Astrocyte (in vitro differentiated cells and primary cell): ENCODE measurements at places on chromosomes 6 and 20.

DNA sequence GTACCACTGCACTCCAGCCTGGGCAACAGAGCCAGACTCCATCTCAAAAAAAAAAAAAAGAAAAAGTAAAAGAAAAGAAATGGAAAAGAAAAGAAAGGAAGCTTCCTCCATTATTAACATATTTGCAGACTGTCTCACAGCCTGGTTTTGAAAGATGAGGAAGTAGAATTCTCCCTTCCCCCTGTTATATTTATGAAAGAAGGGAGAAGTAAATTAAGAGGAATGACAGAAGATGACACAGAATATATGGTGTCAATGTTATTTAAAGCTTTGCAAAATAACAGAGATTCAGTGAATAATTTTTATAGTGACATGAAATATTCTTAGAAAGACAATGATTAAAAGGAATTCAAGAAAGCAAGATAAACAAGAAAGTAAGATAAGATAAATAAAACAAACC is 83.7 kb upstream of the PRSS16 start:
- no peak for DNase-seq
- H3K4me1 ChIP-seq: peaks cover 8% of the 10 kb centered on the region
- no peaks in the 10 kb centered on the region for H3K36me3 ChIP-seq
- H3K4me3 ChIP-seq: no peak overlapping the region
- no peak overlapping the region for H3K27ac ChIP-seq
- peaks cover 4% of the 10 kb centered on the region for H3K27me3 ChIP-seq

- H3K27ac ChIP-seq: no peak overlapping the region
- H3K4me3 ChIP-seq: no peak overlapping the region
- no peaks in the 10 kb centered on the region for H3K4me1 ChIP-seq
- no peaks in the 10 kb centered on the region for H3K27me3 ChIP-seq
These were observed 43.8 kb downstream of the REV3L start for GRCh38 chr6:111439171-111439570.

DNA sequence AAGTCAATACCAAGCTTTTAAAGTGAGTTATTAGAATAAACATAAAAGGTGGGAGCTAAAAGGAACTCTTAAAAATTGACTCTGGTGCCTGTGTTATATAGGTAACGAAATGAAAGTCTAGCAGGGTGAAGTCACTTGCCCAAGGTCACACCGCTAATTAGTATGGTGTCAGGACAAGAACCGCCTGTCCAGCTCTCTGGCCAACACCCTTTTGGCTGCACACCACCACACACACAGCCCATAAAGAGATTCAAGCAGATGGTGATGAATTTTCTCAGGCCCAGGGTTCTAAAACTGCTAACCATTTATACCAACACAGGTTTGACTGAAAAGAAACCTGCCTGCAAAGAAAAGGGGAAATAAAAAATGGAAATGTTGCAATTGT is 20.2 kb downstream of the GFOD1 start:
- peaks cover 21% of the 10 kb centered on the region for H3K4me1 ChIP-seq
- H3K4me3 ChIP-seq: no peak overlapping the region
- DNase-seq: no peak
- H3K36me3 ChIP-seq: no peaks in the 10 kb centered on the region
- H3K27ac ChIP-seq: no peak overlapping the region

DNA sequence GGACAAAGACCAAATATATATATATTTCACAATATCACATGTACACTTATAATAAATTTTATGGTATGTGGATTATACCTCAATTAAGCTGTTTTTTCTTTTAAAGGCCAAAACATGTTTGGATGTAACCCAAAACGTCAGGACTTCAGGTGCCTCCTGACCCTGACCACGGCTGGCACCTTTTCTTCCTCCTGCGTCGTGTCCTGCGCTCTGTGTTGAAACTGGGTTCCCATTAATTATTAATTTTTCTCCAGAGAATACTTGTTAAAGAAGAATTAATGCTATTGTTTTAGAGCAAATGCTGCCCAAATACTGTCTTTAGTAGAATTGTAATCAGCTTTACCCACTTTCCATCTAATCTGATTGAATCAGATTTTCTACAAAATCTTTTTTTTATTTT is 46.7 kb upstream of the VSX1 start:
- H3K27me3 ChIP-seq: peaks cover 17% of the 10 kb centered on the region
- no peaks in the 10 kb centered on the region for H3K4me1 ChIP-seq
- no peaks in the 10 kb centered on the region for H3K36me3 ChIP-seq
- DNase-seq: no peak
- H3K27ac ChIP-seq: no peak overlapping the region
- H3K4me3 ChIP-seq: no peak overlapping the region

DNA sequence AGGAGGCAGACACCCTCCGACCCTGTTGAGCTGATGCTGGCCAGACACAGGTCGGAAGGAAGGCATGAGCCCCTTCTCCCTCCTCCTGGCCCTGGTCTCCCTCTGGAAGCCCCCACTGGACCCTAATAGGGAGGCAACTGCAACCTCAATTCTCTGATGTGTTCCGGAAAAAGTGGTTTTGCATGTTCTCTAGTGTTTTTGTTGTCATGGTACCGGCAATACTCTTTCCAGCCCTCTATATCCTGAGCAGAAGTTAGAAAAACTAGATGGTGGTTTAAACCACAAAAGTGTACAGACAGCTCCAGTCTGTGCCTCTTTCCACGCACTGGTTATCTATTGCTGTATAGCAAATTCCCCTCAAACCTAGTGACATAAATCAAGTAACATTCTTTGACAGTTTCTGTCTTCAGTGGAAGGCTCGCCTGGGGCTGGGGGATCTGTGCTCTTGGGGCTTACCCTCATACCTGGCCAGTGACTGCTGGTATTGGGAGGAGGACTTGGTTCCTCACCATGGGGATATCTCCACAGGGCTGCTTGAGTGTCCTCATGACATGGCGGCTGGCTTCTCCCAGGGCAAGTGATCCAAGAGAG is 37.0 kb downstream of the SYTL3 start:
- H3K4me1 ChIP-seq: no peaks in the 10 kb centered on the region
- no peaks in the 10 kb centered on the region for H3K27me3 ChIP-seq
- H3K4me3 ChIP-seq: no peak overlapping the region

- no peaks in the 10 kb centered on the region for H3K4me1 ChIP-seq
- no peaks in the 10 kb centered on the region for H3K36me3 ChIP-seq
- DNase-seq: no peak
- H3K27me3 ChIP-seq: no peaks in the 10 kb centered on the region
These were observed 844.5 kb upstream of the DEFB115 start for GRCh38 chr20:30412972-30413371.

GRCh38 chr6:133100865-133101264 is 140.3 kb upstream of the EYA4 start:
- H3K4me3 ChIP-seq: no peak overlapping the region
- no peak for DNase-seq
- no peaks in the 10 kb centered on the region for H3K27me3 ChIP-seq
- no peak overlapping the region for H3K27ac ChIP-seq
- no peaks in the 10 kb centered on the region for H3K36me3 ChIP-seq

DNA sequence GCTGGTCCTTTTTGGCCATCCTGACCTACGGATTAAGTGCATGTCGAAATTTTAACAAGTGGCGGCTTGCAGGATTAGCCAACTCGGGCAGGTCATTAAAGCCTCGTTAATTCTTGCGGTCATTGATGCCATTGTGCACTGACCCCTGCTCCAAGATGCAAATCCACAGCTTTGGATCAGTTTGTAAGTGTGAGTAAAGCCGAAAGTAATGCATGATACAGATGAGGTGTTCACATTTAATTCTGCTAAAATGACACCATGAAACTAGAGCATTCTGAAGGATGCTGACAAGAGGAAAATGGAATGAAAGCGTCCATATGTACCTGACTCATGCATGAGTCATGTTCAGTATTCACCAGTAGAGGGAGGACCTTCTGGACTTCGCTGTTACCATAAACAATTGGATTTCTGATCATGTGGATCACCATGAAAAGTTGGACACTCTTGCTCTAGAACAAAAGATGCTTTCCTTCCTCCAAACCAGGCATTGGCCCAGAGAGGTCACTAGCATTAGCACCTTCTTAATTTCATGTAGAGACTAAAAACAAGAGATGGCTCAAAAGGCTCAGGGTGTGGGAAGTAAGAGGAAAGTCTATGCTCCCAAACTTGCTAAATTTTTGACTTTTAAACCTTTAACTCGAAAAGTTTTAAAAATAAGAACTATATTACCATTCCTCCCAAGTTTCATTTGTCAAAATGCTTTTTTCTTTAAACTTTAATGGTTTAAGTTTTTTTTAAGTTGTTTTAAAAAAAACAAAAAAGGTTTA is 48.0 kb downstream of the MUC22 start:
- H3K4me1 ChIP-seq: peaks cover 14% of the 10 kb centered on the region
- H3K27ac ChIP-seq: peak overlapping the region; percentile 61
- H3K27me3 ChIP-seq: no peaks in the 10 kb centered on the region
- no peak overlapping the region for H3K4me3 ChIP-seq
- H3K36me3 ChIP-seq: no peaks in the 10 kb centered on the region

DNA sequence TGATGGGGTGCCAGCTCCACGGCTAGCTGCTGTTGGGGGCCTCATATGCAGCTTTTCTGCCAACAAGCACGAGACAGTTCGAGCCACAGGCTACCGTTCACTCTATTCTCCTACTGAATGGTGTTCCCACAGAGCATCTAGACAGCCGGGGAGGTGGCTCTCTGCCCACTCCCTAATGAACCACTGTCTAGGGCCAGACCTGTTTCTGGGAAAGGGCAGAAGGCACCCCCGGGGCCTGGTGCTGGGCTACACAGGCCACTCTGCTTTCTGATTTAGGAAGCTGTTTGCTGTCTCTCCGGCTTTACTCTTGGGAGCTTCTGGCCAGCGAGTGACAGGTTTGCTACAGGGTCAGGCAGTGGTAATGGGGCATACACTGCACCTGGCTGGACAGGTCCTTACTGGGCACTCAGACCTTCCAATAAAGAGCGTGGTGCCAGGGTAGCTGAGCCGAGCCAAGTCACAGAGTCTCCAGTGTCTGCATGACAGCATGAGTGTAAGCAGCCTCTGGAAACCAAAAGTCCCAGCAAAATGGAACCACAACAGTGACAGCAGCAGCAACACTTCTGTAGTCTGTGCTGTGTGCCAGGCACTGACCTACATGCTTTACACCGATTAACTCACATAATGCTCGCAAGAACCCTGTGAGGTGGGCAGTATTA is 8.4 kb downstream of the CCDC167 start:
- no peaks in the 10 kb centered on the region for H3K36me3 ChIP-seq
- H3K4me3 ChIP-seq: no peak overlapping the region
- H3K4me1 ChIP-seq: peaks cover 13% of the 10 kb centered on the region
- H3K27me3 ChIP-seq: no peaks in the 10 kb centered on the region
- no peak for DNase-seq

DNA sequence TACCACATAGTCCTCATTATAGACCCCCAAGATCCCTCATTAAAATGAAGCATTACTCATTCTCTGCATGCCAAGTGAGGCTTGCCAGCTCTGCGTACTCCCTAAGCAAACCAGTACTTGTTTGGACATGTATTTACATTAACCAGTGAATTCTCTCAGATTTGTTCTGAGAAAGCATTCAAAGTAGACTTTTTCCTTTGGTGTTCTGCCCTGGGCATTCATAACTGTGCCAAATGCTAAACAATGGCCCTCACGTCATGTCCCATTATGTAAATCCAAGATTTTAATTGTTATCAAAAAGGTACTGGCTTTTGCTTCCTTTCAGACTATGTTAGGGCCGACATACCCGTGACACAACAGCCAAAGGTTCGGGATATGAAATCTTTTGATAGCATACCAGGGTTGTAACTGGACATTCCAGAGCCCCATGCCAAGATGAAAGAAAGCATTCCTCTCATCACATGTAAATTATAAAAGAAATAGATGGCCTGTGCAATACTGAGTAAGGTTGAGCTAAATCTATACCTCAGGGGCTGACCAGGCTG is 164.2 kb downstream of the ADAT2 start:
- peak overlapping the region; percentile 70 for H3K27ac ChIP-seq
- H3K4me3 ChIP-seq: no peak overlapping the region
- DNase-seq: peak; percentile 82
- H3K27me3 ChIP-seq: no peaks in the 10 kb centered on the region
- no peaks in the 10 kb centered on the region for H3K36me3 ChIP-seq

DNA sequence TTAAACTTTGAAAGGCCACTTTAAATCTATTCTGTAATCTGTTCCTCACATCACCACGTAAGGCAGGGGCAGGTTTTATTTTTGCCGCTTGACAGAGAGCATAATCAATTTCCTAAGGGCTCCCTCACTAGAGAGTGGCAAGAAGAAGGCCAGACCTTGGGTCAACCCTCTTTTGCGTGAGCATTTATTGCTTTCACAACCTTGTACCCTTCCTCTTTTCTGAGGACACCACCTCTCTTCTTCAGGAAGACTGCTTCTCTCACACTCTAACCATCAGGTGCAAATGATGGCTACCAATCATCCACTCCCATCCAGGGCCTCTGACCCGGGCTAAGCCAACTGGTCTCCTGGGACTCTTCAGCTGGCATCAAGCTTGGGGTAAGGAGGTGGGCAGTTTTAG is 25.2 kb upstream of the QKI start:
- H3K4me1 ChIP-seq: peaks cover 14% of the 10 kb centered on the region
- no peak overlapping the region for H3K4me3 ChIP-seq
- DNase-seq: no peak
- no peaks in the 10 kb centered on the region for H3K36me3 ChIP-seq
- no peak overlapping the region for H3K27ac ChIP-seq

- DNase-seq: no peak
- H3K4me1 ChIP-seq: peaks cover 19% of the 10 kb centered on the region
- peaks cover 18% of the 10 kb centered on the region for H3K36me3 ChIP-seq
- no peaks in the 10 kb centered on the region for H3K27me3 ChIP-seq
These were observed 72.4 kb upstream of the SYNJ2 start for GRCh38 chr6:157909282-157909664.

DNA sequence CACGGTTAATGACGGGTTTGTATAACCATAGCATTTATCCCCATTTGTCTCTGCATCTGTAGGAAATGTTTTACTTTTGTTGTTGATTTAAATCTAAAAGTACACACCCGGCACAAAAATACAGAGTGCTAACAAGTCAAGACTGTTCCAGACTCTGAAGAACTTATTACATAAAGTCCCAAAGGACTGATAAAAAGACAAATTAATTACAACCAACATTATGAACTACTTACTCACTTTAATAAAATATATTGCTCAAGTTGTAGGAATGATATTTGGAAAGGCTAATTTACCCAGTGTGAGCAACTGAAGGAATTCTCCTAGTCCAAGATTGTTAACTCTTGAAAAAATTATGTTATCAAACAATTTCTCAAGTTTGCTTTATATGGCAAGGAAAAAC is 115.6 kb downstream of the KIF13A start:
- H3K4me3 ChIP-seq: no peak overlapping the region
- no peak overlapping the region for H3K27ac ChIP-seq
- no peaks in the 10 kb centered on the region for H3K36me3 ChIP-seq
- no peaks in the 10 kb centered on the region for H3K27me3 ChIP-seq
- peaks cover 33% of the 10 kb centered on the region for H3K4me1 ChIP-seq

DNA sequence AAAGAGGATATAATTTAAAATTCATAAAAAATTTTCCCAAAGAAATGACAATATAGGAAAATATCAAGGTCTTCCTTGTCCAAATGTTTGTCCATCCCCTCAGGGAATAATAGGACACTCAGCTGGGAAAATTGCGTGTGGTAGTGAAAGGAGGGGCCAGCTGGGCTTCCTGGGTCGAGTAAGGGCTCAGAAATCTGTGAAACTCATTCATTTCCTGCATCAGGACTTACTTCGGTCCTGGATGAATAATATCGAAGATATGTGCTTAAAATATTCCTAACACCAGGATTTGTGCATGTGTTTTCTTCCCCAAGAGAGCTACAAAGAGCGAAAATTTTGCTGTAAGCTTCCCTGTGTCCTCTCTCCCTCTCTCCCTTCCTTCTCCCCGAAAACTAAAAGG is 118.2 kb upstream of the GJE1 start:
- peak; percentile 91 for DNase-seq
- H3K27me3 ChIP-seq: no peaks in the 10 kb centered on the region
- peaks cover 49% of the 10 kb centered on the region for H3K4me1 ChIP-seq
- H3K36me3 ChIP-seq: no peaks in the 10 kb centered on the region
- H3K4me3 ChIP-seq: peak overlapping the region; percentile 46
- H3K27ac ChIP-seq: peak overlapping the region; percentile 100
